ENCODE measurements at places on chromosomes 4 and X.

GRCh38 chrX:17960891-17961290 lies 99.8 kb upstream of the RAI2 start:
- no peak for DNase-seq

- peak; percentile 28 for DNase-seq
Observed at GRCh38 chr4:149176039-149176438, 639.6 kb downstream of the IQCM start.

- DNase-seq = no peak
Observed at GRCh38 chrX:108439961-108440696, 491 bp downstream of the COL4A5 start.

GRCh38 chr4:187088070-187088799 lies 364.6 kb upstream of the FAT1 start:
- DNase-seq = no peak

Measured in left colon (tissue), 2 donors.